Effector memory CD4-positive, alpha-beta T cell (primary cell): ENCODE measurements at places on chromosomes 3 and 15.

GRCh38 chr15:90062462-90062932 lies 39.8 kb downstream of the IDH2 start:
- peak; percentile 9 for DNase-seq

- no peak for DNase-seq
Measured at GRCh38 chr15:68630211-68630555, 51.4 kb downstream of the CORO2B start.

DNA sequence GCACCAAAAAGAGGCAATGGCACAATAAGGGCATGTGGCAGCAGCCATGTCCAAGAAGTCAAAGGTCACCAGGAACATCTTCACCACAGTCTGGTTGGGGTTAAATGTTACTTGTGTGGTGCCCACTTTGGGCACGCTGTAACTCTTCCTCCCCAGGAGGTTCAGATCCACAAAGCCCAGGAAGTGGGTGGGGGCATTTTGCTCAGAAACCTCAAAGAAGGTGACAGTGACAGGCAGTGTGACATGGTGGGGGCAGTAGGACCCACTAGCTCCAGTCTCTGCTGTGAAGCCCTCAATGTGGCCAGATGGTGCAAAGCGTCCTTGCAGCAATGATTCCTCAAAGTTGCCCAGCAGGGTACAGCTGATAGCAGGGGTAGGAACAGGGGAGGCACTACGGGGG lies 5.8 kb downstream of the ZNF80 start:
- DNase-seq = no peak

DNA sequence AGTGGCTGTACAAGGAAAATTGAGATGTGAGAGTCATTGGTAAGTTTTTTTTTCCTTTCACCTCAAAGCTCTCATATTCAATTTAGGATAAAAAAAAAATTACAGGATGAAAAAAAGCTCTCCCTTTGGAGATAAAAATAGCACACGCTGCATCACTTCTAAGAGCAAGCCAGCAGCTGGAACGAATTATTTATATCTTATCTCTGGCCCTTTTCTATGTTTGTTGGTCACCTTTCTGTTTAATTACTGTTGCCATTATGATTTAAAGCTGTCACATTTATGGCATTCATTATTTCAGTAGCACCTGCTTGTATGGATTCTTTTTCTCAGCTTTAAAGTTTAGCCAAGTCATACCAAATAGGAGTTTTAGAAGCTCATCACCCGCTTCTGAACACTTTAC lies 171.6 kb upstream of the PDZRN3 start:
- DNase-seq = no peak

DNA sequence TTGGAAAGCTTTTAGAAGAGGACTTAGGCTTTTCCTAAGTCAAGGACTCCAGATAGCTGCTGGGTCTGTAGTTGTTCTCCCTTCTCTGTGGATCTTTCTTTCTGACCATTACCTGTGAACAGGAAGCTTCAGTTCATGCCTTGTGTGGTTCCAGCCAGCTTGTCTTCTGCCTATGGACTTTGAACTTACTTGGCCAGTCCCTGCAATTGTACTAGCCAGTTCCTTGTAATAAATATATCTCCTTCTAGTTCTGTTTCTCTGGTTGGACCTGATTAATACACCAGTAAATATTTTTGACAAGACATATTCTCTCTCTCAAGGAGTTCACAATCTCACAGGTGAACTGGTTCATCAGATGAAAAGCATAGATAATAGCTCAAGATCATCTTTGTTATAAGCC lies 341.3 kb upstream of the DPPA4 start:
- no peak for DNase-seq
